Pons (tissue), 1 donor: ENCODE measurements at places on chromosomes 4 and X.
A peak's percentile ranks its signal among the peaks of the same experiment; 100 is the strongest.

- DNase-seq = no peak
Measured at GRCh38 chr4:150546286-150546685, 35.7 kb upstream of the MAB21L2 start.

GRCh38 chr4:90099812-90100211 lies 27.4 kb upstream of the CCSER1 start:
- no peak for DNase-seq

GRCh38 chrX:39174772-39175417 lies 373.6 kb downstream of the MID1IP1 start:
- no peak for DNase-seq

DNA sequence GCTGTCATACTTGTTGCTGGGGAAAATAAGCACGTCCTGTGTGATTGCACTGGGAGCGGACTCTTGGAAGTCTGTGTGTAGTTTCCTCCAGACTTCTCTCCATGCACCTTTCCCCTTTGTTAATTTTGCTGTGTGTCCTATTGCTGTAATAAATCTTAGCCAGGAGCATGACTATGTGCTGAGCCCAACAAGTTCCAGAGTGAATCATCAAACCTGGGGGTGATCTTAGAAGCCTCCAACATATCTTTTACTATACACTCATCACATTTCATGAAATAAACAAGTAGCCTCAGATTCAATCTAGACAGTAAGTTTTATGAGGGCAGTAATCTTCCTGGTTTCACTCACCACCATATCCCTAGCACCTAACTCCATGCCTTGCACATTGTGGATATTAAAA lies 43.3 kb upstream of the FGF13 start:
- DNase-seq = no peak

DNA sequence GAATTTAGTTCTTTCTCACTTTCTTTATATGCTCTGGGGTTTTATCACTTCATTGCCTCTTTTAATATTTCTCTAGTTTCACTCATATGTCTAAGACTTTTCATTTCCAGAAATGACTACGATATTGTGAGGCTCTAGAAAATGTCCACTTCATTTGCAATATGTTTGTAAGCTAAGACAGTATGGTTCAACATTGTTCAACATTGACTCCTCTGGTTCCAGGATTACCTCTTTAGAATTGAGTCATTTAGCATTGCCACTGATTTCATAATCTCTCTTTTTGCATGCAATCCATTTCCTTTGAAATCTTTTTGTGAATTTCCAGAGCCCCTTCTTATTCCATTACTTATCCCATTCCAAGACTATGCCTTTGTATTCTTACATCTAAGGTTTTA lies 32.3 kb downstream of the BBS12 start:
- no peak for DNase-seq

DNA sequence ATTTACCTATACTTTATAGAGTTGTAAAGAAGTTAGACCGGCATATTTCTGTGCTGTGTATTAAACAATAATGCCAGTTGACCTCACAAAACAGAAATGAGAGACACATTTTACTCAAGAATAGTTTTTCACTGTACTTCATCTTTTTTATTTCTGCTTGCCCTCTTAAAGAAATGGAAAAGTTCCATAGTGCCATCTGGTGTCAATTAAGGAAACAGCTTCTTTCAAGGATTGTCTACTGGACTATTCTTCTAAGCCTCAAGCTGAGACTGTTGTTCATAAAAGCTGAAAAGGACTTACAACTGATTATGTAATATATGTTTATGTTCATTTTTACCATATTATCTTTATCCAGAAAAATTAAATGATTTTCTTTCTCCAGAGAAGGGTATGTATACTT lies 1523.7 kb downstream of the ARAP2 start:
- DNase-seq = peak; percentile 53

- DNase-seq = no peak
Measured at GRCh38 chr4:132614682-132615081, 534.4 kb upstream of the PCDH10 start.

GRCh38 chrX:129706400-129707072 lies 32.2 kb upstream of the XPNPEP2 start:
- DNase-seq = peak; percentile 84

DNA sequence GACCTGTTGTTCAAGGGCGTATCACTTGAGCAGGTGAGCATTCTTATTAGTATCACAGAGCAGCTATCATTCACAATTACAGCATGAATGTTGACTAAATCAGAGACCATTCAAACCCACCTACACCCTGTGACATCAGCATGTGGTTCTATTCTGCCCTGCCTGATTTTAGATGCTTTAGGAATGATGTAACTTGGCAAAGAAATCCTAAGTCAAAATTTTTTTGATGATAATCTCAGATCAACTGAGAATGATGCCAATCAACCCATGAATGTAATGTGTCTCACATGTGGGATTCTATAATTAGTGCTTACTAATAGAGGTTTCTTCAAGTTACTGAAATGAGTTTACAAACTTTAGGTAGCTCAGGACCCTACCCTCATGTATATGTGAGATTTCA lies 13.4 kb upstream of the CHIC2 start:
- no peak for DNase-seq

GRCh38 chr4:149781150-149781549 lies 34.5 kb downstream of the IQCM start:
- no peak for DNase-seq

GRCh38 chr4:88725986-88726385 lies 28.4 kb upstream of the NAP1L5 start:
- peak; percentile 39 for DNase-seq

- DNase-seq = no peak
Measured at GRCh38 chr4:94639298-94639697, 118.5 kb upstream of the BMPR1B start.

GRCh38 chrX:7943600-7944245 lies 16.5 kb upstream of the PNPLA4 start:
- DNase-seq = no peak

GRCh38 chrX:2689773-2690666 lies 1.1 kb upstream of the CD99 start:
- no peak for DNase-seq

GRCh38 chr4:126071346-126072333 lies 756.9 kb downstream of the FAT4 start:
- peak; percentile 92 for DNase-seq

GRCh38 chr4:63620271-63620670 lies 789.0 kb downstream of the TECRL start:
- DNase-seq = no peak

- DNase-seq = no peak
Measured at GRCh38 chr4:2287594-2287915, 25.6 kb upstream of the MXD4 start.

DNA sequence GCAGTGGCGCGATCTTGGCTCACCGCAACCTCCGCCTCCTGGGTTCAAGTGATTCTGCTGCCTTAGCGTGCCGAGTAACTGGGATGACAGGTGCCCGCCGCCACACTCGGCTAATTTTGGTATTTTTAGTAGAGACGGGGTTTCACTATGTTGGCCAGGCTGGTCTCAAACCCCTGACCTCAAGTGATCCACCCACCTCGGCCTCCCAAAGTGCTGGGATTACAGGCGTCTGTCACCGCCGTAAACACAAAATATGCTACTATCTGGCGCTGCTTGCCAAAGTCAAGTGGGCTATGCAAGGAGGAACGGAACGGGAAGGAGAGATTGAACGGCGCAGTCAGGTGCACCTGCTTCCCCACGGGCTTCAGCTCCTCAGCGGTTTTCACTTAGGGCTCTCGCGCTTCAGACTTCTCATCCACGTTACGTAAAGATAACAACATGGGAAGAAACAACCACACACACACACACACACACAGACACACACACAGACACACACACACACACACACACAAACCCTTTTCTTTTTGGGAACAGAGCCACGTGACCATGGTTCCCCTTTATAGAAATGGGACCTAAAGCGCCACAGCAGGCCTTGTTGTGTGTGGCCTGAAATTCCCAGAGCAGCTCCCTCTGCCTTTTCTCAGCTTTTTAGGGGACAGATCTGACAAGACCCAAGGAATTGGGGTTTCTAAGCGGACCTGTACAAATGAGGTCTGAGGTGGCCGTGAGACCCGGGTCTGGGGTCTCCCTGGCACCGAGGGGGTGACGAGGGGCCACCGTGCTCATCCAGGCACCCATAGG lies 1.5 kb downstream of the P2RY8 start:
- peak; percentile 37 for DNase-seq
